ENCODE measurements at places on chromosomes 2 and 18.

DNA sequence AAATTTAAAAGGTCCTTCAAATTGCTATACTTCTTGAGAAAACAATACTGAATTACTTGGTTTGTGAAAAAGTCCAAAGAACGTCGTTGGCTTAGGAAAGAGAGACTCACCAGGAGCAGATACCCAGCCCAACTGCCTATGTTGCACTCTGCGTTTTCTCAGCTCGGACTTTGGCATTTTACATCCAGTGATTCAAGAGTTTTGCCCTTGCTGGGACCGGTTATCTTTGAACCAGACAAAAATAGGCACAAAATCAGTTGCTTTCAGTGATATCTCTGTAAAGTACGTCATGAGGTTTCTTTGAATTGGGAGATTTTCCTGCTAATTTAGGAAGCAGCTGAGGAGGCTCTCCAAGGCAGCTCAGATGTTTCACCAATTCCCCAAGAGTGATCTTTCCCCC, 29.3 kb downstream of the FHOD3 start:
- DNase-seq, result no peak

- no peak for DNase-seq
Measured at GRCh38 chr2:201759567-201759966, 21.2 kb downstream of the ALS2 start.

GRCh38 chr2:105647731-105648130, 97.0 kb upstream of the NCK2 start:
- DNase-seq, result no peak

DNA sequence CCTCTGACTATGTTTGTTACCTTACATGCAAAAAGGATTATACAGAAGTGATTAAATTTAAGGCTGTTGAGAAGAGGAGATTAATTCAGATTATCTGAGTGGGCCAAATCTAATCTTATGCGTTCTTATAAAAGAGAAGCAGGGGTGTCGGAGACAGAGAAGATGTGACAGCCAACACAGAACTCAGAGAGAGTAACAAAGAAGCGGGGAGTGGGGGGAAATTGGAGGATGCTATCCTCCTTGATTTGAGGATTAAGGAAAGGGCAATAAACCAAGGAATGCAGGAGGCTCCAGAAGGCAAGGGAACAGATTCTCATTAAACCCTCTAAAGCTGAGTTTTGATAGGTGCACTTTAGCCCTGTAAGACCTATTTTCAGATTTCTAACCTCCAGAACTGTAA, 291.3 kb upstream of the REG3G start:
- no peak for DNase-seq

DNA sequence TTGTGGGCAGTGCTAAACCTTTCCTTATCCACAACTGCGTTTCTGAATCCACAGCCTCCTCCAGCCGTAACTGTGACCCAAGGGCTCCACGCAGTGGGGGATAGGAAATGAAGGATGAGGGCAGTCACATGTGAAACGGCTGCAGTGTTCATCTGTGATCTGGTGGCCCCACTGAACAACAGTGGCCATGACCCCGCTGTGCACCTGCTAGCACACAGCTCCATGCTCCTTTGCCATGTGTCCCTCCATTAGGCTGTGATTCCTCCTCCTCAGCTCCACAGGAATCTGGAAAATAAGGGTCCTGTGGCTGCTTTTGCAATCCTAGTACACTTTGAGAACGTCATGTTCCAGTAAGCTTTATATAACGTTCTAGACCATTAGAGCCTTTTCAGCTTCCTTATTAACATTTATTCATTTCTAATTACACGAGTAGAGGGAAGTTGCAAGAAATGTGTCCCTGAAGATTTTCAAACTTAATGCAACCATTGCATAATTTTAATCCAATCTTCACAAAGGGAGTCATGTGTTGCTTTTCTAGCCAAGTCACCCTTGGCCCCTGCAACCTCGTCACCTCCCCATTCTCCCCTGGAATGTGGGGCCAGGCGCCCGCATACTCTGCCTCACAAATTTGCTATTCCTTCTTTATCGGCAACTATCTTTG, 7.1 kb upstream of the NAPG start:
- peak; percentile 33 for DNase-seq

GRCh38 chr18:32958746-32959145, 185.9 kb upstream of the KLHL14 start:
- DNase-seq, result no peak

- peak; percentile 44 for DNase-seq
Measured at GRCh38 chr2:70964596-70965386, 13.6 kb upstream of the ANKRD53 start.

- no peak for DNase-seq
Measured at GRCh38 chr18:41992066-41992465, 37.0 kb downstream of the PIK3C3 start.

DNA sequence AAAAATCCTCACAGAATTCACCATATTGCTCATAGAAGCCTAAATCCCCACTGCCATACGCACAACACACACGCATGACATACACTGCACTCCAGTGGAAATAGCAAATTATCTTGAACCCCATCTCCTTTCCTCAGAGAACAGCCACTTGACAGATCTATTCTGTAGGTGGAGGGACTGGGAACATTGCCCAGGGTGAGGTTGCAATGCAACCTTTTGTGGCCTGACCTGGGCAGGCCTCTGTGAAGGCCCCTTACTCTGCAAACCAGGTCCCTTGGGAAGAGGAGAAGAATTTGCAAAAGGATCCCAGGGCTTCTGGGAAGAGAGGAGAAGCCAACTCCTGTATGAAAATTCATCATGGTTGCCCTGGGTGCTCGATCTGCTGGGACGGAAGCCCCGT, 51.9 kb downstream of the SDC1 start:
- DNase-seq, result no peak

Measured in inflammatory macrophage treated with lipopolysaccharide for 1 hour (primary cell).